ENCODE measurements at places on chromosomes 12 and 14.

DNA sequence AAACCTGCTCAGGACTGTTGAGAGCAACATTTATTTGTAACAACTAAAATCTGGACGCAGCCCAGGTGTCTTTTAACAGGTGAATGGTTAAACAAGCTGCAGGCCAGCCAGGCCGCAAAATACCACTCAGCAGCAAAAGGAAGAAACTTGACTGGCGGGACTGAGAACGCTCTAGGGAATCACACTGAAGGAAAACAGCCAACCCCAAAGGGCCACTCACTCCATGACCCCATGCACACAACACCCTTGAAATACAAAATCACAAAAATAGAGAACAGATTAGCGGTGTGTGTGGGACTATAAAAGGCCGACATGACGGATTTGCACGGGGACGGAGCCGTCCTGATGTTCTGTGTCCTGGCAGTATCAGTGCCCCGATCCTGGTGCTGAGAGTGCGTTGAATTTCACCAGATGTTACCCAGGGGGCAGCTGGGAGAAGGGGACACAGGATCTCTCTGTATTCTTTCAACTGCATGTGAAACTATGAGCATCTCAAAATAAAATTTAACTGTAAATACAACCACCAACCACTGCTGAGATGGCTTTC is 23.0 kb downstream of the VPS37B start:
- DNase-seq = no peak

- DNase-seq = no peak
Observed at GRCh38 chr12:127078577-127079350, 1188.2 kb upstream of the TMEM132C start.

DNA sequence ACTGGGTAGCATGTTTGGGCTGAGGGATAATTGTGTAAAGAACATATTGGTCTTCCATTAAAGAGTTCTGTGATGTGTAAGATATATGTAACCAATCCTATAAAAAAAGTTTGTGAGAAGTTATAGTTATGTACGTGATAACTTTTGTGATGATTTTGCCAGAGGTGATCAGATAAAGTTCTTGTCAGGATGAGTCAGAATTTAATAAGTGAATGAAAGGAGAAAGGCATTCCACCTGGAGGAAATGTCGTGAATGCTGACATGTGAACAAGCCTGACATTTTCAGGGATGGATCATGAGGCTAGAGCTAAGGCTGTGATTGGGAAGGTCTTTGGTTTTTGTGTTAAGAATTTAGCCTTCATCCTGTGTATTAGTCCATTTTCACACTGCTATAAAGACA is 241.5 kb downstream of the SNAPC1 start:
- no peak for DNase-seq

DNA sequence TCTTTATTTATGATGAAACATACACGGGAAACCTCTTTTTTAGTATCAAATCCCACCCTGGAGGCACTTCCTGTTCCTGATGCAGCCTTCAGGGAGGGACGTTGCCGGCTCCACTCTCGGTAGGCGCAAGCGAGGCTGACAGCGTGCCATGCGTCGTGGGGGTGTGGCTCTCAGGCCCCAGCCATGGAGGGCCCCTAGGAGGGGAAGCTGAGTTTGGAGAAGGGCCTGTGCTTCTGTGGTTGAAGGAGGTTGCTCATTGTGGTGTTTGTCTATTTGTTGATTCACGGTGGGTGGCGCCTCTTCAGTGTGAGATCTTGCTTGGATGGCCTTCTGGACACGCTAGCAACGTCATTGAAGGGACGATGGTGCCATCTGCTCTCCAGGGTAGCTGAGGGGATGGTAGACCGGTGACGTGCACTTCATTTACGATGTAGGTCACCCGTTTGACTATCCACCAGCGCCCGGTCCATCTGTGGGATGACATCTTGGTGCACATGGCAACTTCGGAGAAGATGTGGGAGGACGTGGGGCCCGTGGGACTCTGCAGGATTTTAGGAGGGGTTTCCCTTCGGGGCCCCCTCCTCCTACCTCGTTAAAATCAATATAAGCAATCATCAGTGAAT is 126.3 kb upstream of the RTL1 start:
- DNase-seq = no peak

GRCh38 chr14:65560340-65561027 is 148.0 kb downstream of the FUT8 start:
- DNase-seq = no peak

- peak; percentile 58 for DNase-seq
Observed at GRCh38 chr12:106147956-106148355, 9.2 kb upstream of the NUAK1 start.

GRCh38 chr14:105389976-105390848 is 8.1 kb upstream of the TEX22 start:
- no peak for DNase-seq

DNA sequence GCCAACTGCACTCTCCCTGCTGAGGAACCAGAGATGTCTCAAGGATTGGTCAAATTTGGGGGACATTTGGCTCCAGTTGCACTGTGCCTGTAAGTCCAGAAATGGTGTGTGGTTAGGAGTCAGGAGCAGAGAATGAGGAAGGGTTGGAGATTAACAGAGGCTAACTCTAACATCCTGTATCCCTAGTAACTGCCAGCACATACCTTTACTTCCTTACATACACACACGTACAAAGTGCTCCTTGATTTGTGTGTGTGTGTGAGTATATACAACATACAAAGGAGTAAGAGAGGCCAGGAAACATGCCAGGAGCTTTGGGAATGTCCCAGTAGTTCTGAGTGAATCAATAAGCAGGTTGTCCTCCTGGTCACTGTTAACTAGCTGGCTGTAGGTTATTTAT is 39.8 kb upstream of the NRXN3 start:
- DNase-seq = peak; percentile 65

DNA sequence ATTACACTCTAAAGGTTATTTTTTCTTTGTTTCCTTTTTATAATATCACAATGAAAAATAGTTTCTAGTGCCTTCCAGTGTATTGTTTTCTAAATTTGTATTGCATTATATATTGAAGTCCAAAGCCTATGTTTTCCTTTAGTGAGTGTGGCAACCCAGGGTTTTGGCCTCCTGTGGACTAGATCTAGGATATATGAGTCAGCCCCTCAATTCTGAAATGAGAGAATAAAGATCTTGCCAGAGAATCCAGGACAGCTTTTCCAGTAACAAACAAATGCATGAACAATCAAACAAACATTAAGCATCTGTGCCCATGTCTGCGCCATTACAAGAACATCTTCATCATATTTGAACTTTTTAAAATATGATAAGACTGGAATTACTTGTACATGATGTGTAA is 70.7 kb upstream of the SSTR1 start:
- DNase-seq = no peak
